Inflammatory macrophage (primary cell): ENCODE measurements at places on chromosomes 16 and 17.

- no peak for DNase-seq
These were observed 369 bp upstream of the BTBD17 start for GRCh38 chr17:74362069-74362405.

- no peak for DNase-seq
These were observed 118.8 kb downstream of the ITFG1 start for GRCh38 chr16:47342055-47342454.

- no peak for DNase-seq
These were observed 53.5 kb downstream of the SOCS1 start for GRCh38 chr16:11202260-11203091.

DNA sequence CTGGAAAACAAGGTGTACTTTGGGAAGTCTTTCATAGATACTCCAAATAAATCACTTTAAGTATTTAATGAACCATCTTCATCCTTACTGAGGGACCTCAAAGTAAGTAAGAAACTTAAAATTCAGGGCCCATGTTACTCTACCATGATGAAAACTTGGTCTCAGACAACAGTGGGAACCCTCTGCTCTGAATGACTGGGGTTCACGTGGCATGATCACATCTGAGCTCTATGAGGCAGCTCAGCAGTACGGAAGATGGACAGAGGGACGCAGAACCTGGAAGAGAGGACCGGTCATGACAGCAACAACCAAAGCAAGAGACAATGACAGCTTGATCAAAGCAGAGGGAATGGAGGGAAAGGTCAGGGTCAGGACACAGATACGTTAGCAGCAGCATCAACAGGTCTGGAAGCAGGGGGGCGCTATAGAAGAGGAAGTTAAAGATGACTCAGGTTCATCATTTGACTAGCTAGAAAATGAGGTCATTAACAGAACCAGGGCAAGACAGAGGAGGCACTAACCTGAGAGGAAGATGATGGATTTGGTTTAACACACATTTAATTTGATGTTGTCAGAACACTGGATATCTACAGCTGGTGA, 9.5 kb downstream of the XPO6 start:
- DNase-seq, result peak; percentile 62

DNA sequence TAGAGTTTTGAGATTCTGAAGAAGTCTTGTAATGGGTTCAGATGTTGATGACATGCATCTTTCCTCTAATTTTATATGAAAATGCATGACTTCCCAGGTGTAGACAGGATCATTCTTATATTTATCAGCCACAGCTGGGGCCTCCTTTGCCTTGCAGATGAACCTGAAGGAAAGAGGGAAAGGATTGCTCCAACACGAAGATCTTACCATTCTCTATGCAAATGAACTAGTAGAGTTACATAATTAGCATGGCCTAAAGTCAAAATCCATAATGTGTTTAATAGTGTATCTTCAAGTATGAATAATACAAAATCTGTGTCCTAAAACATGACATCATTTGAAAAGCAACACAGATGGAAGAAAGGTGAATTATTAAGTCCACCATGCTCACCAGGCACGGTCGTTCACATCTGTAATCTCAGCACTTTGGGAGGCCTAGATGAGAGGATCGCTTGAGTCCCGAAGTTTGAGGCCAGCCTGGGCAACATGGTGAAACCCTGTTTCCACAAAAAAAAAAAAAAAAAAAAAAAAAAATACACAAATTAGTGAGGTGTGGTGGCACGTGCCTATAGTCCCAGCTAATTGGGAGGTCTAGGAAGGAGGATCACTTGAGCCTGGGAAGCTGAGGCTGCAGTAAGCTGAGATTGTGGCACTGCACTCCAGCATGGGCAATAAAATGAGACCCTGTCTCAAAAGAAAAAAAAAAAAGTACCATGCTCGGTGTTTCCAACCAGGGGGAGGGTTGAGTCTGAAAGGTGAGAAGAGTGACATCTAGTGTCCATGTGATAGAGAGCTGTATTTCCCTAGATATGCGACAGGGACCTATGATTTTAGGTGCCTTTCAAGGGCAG, 6.3 kb downstream of the VWA3A start:
- DNase-seq, result peak; percentile 33

- no peak for DNase-seq
These were observed at the start of gene MYLK3 for GRCh38 chr16:46747777-46748651. MYLK3 (minus strand) TSS chr16:46748344; CDS start chr16:46748193, 151 bp downstream.

DNA sequence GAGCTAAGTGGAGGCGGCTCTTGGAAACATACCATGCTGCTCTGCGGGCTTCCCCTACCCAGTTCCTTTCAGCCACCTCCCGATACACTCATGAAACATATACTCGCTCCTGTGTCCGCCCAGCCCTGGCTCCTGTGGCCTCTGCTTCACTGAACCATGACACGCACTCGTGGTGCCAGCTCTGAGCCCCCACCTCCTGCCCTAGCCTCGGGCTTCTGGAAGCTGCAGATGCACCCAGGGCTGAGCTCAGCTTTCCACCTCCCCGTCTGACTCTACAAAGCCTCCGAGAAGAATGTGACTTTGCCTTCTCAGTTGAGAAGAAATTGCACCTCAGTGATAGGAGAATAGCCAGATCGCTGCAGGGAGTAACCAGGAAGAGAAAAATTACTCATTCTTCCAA, 11.0 kb downstream of the CALB2 start:
- DNase-seq, result no peak

GRCh38 chr16:82470016-82470415, 156.8 kb upstream of the CDH13 start:
- DNase-seq, result no peak
